ENCODE measurements at places on chromosomes 11 and 22.

- DNase-seq = no peak
Observed at GRCh38 chr22:30250661-30251267, 4.2 kb upstream of the LIF start.

- no peak for DNase-seq
Observed at GRCh38 chr11:119787074-119787461, 58.1 kb upstream of the NECTIN1 start.

GRCh38 chr11:111376181-111376871 is 2.7 kb downstream of the POU2AF1 start:
- DNase-seq = no peak

DNA sequence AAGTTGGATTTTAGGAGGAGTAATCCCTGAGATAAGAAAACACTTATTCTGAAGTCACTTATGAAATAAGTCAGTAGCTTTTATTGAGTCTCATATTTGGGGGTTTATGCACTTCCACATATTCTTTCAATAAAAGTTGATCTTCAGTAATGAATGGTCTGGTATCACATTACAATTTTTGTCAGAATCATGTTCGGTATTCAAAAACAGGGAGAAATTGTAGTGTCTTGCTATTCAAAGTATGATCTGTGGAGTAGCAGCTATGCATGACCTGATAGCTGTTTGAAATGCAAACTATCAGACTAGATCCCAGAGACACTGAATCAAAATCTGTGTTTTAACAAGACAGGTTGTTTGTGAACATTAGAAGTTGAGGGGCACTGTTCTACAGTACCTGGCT is 857.6 kb downstream of the METTL15 start:
- no peak for DNase-seq

DNA sequence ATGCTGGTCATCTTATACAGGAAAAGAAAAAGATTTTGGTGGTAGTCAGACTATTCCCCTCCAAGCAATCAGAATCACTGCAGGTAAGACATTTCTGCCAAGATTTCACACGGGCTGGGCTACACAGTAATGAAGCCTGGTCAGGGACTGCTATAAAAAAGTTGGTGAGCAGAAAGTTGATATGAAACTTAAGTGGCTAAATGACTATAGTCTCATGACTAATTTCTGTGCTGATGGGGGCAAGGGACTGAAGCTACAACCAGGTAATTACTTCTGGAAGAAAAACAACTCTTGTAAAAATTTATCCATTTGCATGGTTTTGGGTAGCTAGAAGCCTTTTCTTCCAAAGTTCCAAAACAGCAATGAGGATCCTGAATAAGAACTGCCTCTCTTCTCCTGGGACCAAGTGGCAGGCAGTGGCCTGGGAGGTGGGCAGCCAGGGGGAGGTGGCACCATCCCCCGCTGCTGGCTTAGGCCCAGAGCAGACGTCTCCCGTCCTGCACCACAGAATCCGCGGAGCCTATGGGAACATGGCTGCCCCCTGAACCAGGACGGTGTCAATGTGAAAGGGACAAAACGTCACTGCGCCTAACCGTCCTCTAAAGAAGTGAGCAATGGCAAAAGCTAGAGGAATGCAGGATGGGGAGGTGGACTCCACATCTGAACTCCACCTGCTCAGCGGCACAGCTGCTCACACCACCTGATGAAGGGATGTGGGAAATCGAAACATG is 122.6 kb upstream of the LMO1 start:
- DNase-seq = no peak

GRCh38 chr11:78299000-78299710 is 110.4 kb downstream of the USP35 start:
- no peak for DNase-seq

DNA sequence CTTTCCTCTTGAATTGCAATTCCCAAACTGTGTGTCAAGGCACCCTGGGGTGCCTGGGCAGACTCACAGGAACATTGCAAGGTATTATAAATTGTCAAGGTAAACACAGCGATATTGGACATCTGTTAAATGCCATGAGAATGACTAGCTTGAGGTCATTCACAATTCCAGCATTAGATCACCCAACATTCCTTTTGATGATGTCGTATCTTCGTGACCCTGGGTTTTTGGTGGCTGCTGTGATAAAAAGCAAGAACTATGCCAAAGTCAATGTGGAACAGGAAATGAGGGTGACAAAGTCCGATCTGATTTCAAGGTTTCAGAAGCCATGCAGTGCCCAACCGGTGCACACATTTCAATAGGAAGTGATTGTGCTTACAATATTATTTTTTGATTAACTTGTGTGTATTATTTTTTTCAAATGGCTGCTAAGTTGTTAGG is 458.4 kb downstream of the MIAT start:
- DNase-seq = no peak

DNA sequence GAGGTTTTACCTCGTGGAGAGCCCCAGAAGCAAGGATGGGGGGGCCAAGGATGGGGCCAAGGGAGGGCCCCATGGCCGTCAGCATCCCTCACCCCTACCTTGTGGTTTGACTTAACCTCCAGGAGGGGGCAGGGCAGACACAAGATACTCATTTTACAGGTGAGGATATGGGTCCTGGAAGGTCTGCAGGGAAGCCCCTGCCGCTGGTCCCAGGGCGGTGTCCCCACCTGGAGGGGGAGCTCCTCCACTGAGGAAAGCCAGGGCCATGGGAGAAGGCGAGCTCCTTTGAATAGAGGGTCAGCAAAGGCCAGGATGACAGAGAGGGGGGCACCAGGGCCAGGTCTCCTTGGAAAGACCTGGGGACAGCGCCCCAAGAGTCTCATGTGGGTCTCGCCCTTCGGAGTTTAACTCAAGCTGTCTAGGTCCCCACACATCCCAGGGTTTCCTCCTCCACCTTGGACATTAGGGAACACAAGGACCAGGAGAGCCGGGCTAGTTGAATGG is 5.9 kb upstream of the ADORA2A start:
- DNase-seq = peak; percentile 43

- no peak for DNase-seq
Observed at GRCh38 chr22:24875862-24876506, 70.0 kb downstream of the SGSM1 start.

- DNase-seq = no peak
Observed at GRCh38 chr11:47940904-47941649, 39.3 kb upstream of the PTPRJ start.

GRCh38 chr11:77505956-77506355 is 32.1 kb upstream of the PAK1 start:
- no peak for DNase-seq

GRCh38 chr11:130180896-130181294 is 21.3 kb downstream of the ST14 start:
- DNase-seq = no peak

GRCh38 chr22:45917146-45917545 is 59.8 kb downstream of the WNT7B start:
- no peak for DNase-seq

All from CD4-positive, alpha-beta T cell treated with Interleukin-6 at 100 ng/mL for 8 hours (primary cell).